Gastroesophageal sphincter (tissue), 4 donors: ENCODE measurements at places on chromosomes 1 and 21. TPM values are rescaled to one million over a fixed set of nuclear protein-coding genes. Genes with fewer than 3 reads are reported as not detected.

The ADIPOR1 gene
- 91.6 TPM for total RNA-seq

The RXRG gene
- 2.7 TPM for total RNA-seq

The ZNF648 gene
- total RNA-seq: not detected

The POFUT2 gene
- total RNA-seq: 17.6 TPM

The PRAMEF2 gene
- not detected for total RNA-seq

The SDHB gene
- 118 TPM for total RNA-seq

The TRIM46 gene
- total RNA-seq: 0.35 TPM

The CNTN2 gene
- total RNA-seq: 1.2 TPM

The NTMT2 gene
- not detected for total RNA-seq

The GJA5 gene
- total RNA-seq: 4.8 TPM

The HTR6 gene
- not detected for total RNA-seq

The INAVA gene
- total RNA-seq: 2.9 TPM

The KLF18 gene
- not detected for total RNA-seq

The TMEM51 gene
- total RNA-seq: 18.1 TPM

The FMO1 gene
- not detected for total RNA-seq

The TMPRSS2 gene
- total RNA-seq: 5.0 TPM

The LCE1E gene
- 0.39 TPM for total RNA-seq

The TCHH gene
- 0.05 TPM for total RNA-seq

The ZBTB7B gene
- total RNA-seq: 63.4 TPM

The DENND2C gene
- 3.0 TPM for total RNA-seq

The PTCH2 gene
- 1.9 TPM for total RNA-seq

The ATP6V1G3 gene
- not detected for total RNA-seq

- no peak for ATAC-seq
Observed at GRCh38 chr1:236882678-236883077, 87.6 kb downstream of the MTR start.

GRCh38 chr1:57578099-57578498, 154.2 kb upstream of the DAB1 start:
- ATAC-seq: no peak

DNA sequence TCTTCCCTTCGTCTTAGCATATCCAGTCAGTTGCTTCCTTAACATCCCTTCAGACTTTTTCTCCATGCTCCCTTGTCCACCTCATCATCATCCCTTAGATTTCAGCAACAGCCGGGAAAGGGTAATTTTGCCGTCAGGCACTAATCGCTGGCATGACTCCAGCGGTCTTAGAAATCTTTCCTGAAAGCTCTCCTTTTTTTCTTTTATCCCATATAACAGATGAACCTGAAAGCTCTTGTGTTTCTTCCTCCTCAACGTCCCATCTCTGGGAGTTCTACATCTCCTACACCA, 10.4 kb upstream of the BOLA1 start:
- ATAC-seq: no peak

GRCh38 chr1:42941640-42942330, 16.9 kb downstream of the SLC2A1 start:
- peak; percentile 64 for ATAC-seq

DNA sequence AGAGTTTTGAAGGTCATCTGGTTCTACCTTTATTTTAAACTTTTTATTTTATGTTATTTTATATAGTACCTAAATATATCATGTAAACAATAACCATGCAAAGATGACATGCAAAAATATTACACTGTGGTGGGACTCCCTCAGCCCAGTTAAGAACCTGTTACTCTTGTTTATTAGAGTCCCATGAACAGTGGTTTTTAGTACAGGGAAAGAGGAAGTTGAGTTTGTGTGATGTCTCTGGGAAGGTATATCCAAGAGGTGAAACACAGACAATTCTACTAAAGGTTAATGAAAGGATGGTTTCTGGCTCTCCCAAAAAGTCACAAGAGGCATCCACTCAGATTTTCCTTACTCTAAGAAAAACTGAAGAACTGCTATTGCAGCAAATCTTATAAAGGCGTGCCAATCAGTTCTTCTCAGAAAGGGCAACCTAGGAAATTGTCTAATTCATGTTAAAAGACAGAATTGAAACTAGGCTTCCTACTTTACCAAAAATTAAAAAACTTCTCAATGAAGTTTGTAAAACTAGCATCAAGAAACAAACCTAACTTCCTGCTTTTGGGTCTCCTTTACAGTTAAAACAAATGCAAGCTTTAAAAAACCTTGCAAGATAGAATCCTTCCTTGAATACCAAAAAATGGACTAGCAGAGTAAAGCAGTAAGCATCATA, 19.9 kb downstream of the GFI1 start:
- ATAC-seq: no peak

GRCh38 chr21:37744551-37744950, 171.7 kb downstream of the KCNJ6 start:
- ATAC-seq: no peak

- no peak for ATAC-seq
Observed at GRCh38 chr1:183831311-183831710, 26.4 kb downstream of the RGL1 start.

- peak; percentile 25 for ATAC-seq
Observed at GRCh38 chr1:1616045-1616790, 918 bp downstream of the MIB2 start.

- ATAC-seq: peak; percentile 50
Observed at GRCh38 chr1:93629101-93630059, 52.3 kb downstream of the BCAR3 start.

DNA sequence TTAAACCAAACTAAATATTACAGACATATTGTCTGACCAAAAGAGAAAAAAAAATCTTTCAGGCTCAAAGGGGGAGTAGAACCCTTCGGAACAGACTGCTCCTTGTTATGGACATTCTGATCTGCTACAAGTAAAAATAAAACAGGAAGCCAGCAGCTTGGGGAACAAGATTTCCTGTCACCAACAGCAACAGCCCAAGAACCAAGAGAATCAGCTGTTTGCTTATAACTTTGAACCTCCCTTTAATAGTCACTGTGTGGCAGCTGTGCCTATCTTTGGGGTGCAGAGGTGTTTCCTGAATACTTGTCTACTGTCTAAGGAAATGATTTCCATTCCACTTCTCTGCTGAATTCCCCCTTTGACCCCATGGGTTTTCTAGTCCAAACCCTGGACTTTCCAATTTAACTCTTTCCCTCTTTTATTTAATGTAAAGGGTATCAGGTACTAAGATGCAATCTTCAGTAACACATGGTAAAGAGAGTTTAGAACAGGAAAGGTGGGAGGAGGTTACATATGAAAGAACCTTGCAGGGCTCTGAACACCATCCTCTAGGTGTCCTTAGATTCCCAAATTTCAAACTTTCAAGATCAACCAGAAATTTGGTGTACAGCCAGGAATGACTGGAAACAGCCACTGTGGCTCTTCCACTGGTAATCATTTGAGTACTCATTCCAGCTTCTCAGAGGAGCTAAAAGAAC, 38.6 kb downstream of the GPR3 start:
- peak; percentile 42 for ATAC-seq

DNA sequence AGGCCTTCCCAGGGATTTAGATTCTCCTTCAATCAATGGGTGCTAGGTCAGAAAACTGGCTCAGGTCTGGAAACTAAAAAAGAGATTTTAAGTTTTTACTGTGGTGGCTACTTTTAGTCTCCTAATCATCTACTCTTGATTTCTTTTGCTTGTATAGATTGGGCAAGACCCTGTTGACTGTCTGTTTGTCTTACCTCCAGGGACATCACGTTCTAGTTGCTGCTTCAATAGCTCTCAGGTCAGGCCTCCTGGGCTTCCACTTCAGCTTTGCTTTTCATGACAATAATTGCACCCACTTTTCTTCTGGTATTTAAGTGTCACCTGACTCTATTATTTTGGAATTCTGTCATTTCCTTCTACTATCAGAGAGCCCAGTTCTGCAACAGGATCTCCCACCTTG, 28.5 kb upstream of the CREG1 start:
- ATAC-seq: no peak

DNA sequence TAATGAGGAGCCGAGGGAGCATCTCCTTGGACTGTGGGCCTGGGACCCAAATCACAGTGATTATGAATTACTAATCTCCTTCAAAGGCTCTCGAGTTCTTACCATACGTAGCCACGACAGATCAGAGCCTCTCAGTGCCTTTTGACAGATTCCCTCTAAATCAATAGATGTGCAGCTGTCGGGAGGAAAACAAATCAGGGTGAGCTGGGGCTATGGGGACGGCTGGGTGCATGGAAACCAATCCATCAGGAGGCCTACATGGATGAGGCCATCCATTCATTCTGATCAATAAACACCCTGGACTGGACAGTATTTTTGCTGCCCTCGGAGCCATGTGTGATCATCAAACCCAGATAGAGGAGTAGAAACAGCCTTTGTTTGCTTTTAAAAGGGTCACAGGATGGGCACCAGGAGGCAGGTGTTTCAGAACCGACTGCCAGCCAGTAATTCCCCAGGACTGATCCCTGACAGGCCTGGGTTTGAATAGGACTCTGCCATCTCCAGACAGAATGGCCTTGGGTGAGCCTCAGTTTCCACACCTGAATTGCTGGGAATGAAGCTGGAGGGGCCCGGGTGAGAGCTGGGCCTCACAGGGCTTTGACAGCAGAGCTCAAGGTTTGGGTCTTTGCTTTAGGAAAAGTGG, 532.8 kb downstream of the MATN1 start:
- ATAC-seq: no peak

- no peak for ATAC-seq
Observed at GRCh38 chr21:44800103-44800502, 1.5 kb downstream of the UBE2G2 start.

GRCh38 chr1:205849619-205850355, at the start of gene PM20D1:
TSS of gene PM20D1 (minus strand) at chr1:205850132. CDS start at chr1:205850072, 60 bp downstream.
- ATAC-seq: peak; percentile 98

DNA sequence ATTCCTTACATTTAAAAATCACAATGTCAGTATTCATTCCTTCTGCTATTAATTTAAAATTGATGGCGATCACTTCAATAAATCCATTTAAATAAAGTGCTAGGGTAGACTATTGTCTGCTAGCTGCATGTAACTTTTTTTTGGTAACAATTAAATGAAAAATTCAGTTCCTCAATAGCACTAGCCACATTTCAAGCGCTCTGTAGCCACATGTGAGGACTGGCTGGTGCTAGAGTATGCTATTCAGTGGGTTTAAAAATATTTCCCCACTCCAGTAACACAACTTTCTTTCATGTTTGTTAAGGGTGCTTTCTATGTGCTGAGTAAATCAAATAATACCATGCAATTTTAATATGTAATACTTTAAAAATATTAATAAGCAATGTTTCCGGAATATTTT, 108.2 kb downstream of the LTN1 start:
- no peak for ATAC-seq

- ATAC-seq: no peak
Observed at GRCh38 chr1:19179597-19180264, 30.3 kb downstream of the UBR4 start.

- no peak for ATAC-seq
Observed at GRCh38 chr1:152244576-152245273, 20.7 kb upstream of the HRNR start.

DNA sequence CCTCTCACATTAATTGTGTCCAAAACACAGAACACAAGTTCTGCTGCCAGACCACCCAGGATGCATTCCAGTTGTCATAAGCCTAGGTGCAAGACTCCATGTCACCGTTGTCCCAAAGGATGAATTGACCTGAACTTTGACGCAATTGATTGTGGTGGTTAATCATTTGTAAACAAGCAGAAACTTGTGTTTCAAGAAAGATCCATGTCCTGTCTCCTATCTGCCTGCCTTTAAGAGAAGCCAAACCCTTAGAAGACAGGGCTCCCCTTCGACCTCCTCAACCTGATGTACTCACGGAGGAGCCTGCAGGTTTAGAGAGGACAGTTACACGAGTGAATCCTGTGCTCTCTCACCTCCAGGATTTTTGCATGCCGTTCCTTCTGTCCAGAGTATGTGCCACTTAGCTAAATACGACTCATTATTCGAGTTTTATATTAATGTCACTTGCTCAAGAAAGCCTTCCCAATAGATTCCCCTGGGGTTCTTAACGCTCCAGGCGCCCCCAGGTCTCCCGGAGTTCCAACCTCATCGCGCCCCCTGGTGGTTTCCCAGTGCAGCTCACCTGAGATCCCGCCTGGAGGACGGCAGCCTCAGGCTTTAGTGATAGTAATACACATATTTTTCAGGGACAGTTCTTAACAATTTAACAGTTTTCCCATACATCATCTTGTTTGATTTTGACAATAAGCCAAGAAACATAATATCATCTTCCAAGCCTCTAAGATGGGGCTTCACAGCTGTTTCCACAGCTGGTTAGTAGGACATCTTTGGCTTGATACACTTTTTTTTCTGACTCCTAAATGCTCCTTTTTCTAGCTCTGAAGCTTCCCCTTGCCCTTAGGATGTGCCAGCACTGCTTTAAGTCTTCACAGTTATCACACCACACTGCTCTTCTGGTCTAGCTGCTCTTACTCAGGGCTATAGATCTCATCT, 2.4 kb upstream of the C8B start:
- ATAC-seq: no peak

- no peak for ATAC-seq
Observed at GRCh38 chr1:242240077-242240476, 241.2 kb upstream of the MAP1LC3C start.

- ATAC-seq: no peak
Observed at GRCh38 chr1:27570784-27571183, 33.2 kb downstream of the AHDC1 start.

- ATAC-seq: no peak
Observed at GRCh38 chr1:11198257-11198656, 9.1 kb downstream of the ANGPTL7 start.

GRCh38 chr1:1048765-1049164, 25.3 kb downstream of the RNF223 start:
- ATAC-seq: no peak

- no peak for ATAC-seq
Observed at GRCh38 chr1:220526294-220526693, 1.6 kb upstream of the MARK1 start.

DNA sequence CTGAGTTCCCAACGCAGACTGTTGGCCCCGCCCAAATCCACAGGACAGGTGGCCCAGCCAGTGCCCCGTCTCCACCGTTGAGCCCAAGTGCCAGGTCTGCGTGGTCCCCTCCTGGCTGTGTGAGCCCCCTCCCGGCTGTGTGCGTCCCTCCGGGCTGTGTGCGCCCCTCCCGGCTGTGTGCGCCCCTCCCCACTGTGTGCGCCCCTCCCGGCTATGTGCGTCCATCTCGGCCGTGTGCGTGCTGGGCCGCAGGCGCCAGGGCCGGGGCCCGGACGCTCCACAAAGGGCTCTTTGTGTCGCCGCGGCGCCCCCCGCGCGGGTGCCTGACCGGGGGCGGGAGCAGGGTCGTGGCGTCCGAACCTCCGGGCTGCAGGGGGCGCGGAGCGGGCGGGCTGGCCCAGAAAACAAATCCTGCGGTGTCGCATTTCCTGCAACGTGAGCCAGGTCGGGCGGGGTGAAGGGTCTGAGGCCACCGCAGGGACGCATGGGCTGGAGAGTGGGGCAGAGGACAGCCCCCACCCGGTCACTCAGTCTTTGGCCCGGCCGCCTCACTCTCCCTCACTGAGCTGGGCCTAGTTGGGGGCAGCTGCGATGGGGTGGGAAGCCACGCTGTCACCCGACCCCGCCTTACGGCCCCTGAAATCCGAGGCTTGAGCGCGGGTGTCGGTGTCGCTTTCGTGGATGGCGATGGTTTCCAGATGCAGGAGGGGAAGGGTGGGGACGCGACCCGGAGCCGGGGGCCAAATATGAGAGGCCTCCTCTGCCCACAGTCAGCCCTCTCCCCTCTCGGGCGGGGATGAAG, 18.8 kb downstream of the TNFRSF25 start:
- ATAC-seq: no peak
